Foreskin fibroblast (primary cell): ENCODE measurements at places on chromosomes 12 and 14.
A peak's percentile ranks its signal among the peaks of the same experiment; 100 is the strongest.

DNA sequence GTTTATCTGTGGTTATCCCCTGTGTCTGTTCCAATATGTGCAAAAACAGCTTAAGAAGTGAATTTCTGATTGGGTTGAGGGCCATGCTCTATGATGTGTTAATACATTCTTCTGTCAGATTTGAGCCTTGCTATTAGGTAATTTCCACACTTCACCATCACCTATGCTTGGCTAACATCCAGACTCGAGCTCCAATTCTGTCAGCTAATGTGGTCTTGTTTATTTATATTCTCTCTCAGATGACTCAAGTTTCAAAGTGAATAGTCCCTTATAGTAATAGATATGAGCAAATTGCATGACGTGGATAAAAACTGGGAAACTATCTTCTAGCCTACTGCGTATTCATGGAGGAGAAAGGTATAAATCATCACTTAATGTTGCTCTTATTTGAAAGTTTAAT is 451.3 kb downstream of the SNAPC1 start:
- DNase-seq = peak; percentile 23

DNA sequence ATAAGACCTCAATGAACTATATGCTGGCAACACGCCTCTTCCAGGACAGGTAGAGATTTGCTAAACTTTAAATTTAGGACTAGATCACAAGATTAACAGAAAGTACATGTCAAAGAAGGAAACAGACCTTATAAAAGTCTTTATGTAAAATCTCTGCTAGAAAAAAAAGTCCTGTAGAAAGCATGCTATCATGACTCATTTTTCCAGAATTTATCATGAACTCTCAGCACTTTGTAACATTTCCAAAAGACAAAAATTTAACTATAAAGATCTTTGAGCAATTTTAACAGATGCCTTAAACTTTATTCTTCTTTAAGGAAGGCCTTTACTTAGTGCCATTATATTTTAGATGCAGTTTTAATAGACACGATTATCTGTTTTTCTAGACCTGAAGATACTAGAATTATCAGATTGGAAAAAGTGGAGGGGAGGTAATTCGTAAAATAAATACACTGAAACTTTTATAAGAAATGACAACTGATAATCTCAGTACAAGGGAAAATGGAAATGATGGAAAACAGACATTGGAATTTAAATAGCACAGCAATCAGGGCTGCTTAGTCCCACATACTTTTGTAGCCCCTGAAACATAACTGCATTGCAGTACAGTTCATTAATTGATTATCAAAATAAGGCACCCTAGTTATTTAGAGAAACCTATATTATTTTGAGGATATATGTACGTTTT is 92.0 kb downstream of the TTLL5 start:
- DNase-seq = no peak

DNA sequence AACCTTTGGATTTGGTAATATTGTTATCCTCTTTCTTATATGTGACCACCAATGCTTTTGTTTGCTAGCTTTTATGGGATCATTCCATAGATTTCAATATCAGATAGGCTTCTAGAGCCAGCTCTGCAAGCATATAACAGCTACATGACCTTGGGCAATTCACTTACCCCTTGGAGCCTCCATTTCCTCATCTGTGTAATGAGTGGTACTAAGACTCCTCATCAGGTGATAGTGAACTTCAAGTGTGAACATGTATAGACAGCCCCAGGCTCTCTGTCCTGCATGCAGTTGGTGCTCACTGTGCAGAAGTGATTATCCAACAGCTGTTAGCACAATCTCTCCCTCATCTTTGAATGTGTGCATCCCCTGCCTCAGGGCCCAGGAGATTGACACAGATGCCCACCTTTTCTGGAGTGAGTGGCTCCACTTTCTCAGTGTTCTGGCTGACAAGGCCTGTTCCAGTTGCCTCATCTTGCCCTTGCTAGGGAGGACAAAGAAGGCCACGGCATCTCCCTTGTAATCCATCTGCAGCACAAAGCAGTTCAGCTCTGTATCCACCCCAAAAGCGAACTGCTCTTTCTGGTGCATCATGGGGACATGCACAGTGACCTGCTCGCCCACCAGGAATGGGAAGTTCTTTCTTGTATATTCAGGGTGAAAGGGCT is 9.2 kb downstream of the SERPINA9 start:
- DNase-seq = no peak

GRCh38 chr12:61713121-61713520 is 547.1 kb upstream of the USP15 start:
- no peak for DNase-seq

DNA sequence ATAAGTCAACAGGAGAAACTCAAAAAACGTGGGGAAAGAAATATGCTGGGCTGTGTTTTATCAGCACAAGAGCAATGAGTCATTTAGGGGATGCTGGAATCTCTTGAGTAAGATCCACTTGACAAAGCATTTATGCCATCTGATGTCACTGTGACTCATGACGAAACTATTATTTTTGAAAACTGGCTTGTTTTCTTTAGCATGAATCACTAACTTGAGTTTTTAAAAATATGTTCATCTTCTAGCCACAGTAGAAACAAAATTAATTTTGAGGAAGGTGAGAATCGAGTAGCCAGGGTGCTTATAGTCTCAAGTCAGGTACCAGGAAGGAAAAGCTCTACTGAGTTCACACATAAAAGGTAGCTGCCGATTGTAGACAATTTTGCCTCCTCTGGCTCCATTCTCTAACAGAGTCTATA is 456.2 kb upstream of the MGAT4C start:
- DNase-seq = peak; percentile 94

- DNase-seq = peak; percentile 99
Observed at GRCh38 chr12:116382686-116383530, 105.4 kb upstream of the MED13L start.

DNA sequence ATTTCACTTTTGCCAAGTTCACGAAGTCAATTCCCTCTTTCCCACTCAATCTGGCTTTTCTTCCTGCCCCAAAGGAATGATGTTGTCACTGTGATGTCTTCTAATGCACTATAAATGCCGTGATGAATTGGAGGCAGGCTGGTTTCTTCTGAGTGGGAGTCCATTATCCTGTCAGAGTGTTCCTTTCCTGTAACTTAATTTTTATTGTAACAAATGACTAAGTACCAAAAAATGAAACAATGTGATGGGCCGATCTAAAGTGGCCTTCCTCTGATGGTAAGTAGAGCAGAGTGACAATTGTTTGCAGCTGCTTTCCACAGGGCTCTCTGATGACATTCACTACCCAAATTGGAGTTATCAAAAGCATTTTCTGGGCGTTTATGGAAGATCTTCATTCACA is 22.2 kb downstream of the TMEM30B start:
- DNase-seq = peak; percentile 82

- no peak for DNase-seq
Observed at GRCh38 chr12:19792028-19792427, 352.7 kb downstream of the AEBP2 start.

DNA sequence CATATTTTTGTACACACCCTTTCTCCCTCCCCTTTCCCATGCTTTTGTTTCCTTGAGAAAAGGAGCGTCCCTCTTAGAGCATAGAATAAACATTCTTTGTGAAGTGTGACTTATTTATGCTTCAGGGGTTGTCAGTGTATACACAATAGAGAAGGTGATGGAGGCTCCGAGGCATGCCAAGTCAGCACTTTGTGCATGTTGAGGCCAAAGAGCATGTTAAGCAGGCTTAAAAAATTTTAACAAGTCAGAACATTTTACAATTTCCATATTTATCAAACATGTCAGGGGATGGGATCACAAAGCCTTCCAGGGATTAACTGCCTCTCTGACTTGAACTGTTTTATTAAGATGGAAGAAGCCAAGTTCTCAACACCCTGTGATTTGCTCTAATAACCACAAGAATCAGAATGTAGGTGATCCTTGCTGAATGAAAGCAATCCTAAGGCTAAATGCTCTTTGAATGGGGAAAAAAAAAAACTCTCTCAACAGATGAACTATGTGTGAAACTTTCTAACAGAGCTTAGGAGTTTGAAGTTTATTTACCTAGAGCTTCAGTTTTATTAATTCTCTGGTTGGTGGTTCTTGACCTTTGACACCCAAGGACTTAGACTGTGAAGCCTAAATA is 223.1 kb downstream of the RAD51B start:
- no peak for DNase-seq

DNA sequence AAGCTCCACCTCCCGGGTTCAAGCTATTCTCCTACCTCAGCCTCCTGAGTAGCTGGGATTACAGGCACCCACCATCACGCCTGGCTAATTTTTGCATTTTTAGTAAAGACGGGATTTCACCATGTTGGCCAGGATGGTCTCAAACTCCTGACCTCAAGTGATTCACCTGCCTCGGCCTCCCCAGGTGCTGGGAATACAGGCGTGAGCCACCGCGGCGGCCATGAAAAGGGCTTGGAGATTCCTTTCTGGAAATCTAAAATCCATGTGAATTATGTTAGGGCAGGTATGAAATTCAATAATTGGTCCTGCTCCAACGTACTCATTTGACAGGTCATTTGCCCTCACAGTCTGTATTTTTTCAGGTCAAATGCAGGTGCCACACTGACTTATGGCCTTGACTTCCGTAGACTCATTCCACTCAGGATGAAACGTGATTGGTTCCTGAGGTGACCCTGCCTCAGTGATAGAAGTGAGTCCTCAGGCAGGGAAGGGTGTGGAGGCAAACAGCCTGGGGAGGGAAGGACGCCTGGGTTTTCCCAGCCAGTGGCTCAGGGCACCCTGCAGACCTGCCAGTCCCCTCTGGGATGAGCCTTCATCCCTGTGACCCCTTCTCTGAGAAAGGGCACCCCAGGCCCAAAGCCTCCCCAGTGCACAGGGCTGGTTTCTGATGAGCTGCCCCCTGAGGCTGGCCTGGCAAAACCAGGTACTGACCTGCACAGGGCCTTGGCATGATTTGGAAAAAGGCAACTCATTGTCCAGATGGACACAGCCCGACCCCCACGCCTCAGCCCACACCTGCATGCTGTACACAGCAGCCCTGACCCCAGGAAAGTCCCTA is 48.7 kb downstream of the PSMA6 start:
- DNase-seq = no peak

GRCh38 chr12:117328556-117329100 is 32.8 kb downstream of the NOS1 start:
- no peak for DNase-seq

DNA sequence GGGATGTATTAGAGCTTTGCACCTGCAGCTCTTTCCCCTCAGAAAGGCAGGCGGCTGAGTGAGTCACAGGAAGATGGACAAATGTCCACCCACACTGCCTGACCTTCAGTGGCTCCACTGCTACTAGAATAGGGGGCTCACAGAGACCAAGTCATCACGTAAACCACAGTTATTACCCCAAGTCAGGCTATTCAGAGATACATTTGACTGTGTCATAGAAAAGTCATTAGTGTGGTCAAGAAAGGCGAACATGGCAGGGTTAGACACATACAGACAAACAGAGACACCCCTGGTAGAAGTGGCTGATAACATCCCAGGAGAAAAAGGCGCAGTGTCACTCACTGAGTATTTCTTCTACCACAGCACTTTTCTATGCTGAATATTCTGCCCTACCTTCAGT is 36.0 kb downstream of the GCH1 start:
- no peak for DNase-seq

GRCh38 chr14:73817020-73817655 is 34.5 kb upstream of the PTGR2 start:
- DNase-seq = no peak

GRCh38 chr12:26872625-26873024 is 39.6 kb upstream of the ITPR2 start:
- DNase-seq = no peak

DNA sequence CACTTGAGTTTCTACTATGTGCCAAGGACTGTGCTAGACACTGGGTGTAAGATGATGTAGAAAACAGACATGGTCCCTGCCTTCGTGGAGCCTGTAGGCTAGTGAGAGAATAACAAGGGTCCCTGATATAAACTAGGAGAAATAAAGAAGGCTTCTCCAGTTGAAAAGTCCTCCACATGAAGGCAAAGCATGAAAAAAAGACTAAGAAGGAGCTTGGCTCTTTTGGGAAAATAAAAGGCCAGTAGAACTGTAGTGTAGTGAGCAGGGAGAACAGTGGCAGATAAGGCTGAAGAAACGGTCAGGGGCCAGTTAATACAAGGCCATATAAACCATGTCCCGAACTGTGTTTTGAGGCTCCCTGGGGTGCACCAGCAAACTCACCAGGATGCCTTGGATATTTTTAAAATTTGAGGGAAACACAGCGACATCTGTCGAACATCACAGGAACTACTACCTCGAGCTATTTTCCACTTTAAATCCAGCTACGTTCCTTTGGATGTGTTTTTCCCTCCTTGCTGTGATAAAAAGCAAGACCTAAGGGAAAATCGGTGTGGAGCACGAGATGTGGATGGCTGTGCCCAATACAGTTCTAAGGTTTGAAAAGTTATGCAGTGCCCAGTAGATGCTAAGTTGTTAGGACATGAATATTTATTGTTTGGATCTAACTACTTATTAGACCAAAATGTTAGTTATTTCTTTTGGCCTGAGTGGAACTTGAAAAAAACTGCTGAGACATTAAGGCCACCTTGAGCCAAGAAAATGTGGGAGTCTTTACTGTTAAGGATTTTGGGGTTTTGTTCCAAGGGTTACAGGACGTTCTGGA is 8.5 kb upstream of the CFL2 start:
- DNase-seq = peak; percentile 41

DNA sequence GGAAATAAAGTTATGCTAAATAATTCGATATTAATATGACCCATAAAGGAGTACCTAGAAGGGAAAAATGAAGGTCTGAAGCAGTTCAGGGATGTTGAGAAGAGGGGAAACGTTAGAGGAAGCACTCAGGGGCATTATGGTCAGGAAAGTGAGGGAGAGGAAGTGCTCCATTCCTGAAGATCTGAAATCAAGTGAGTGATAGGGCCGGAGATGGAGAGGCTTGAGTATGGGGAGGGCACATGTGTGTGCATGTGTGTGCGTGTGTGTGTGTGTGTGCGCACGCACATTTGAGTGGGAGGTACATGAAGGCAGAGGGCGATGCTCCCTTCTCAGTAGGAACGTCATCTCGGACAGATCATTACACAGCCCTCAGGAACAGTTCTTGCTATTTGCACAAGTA is 4.9 kb upstream of the DCD start:
- no peak for DNase-seq

DNA sequence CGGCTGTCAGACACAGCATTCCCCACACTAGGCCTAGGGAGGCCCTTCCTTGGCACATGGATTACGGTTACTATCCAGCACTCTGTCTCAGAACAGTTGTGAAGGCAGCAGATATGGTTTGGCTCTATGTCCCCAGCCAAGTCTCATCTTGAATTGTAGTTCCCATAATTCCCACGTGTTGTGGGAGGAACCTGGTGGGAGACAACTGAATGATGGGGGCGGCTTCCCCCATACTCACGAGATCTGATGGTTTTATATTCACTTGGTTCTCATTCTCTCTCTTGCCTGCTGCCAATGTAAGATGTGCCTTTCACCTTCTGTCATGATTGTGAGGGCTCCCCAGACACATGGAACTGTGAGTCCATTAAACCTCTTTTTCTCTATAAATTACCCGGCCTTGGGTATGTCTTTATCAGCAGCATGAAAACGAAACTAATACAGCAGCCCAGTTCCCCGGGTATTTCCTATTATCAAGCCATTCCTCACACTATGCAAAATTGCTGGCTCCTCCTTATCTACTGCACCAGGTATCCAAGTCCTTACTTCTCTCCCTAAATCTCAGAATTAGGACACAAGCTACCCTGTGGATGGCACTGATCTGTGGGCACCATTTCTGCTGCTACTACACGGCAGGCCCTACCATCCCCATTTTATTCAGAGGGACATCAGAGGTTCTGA is 33.3 kb downstream of the NT5DC3 start:
- no peak for DNase-seq

GRCh38 chr12:623172-623864 is 39.9 kb downstream of the NINJ2 start:
- DNase-seq = no peak

GRCh38 chr12:65845751-65846537 is 21.7 kb downstream of the HMGA2 start:
- no peak for DNase-seq

- DNase-seq = no peak
Observed at GRCh38 chr14:21694425-21694824, 20.8 kb upstream of the OR4E1 start.
